Hematopoietic multipotent progenitor cell treated with erythropoietin and hydrocortisone succinate and interleukin-3 and kit ligand, for 6 days (in vitro differentiated cells): ENCODE measurements at places on chromosomes 2 and 18.

DNA sequence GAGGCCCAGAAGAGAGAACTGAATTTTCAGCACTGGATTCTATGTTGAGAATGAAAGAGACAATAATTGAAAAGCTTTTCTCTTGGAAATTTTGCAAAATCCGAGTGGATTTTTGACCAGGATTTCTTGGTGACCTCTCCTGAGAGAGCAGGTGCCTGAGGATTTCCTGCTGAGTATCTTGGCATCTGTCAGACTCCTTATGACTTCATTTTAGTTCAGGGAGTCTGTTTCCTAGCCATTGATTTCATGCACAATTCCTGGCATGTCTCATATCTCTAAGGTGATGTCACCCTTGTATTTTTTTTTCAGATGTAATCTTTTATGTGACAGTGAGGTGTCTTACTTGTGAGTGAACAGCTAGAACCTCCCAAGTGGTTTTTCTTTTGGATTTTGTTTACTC lies 195.9 kb downstream of the NEDD4L start:
- no peak for DNase-seq

DNA sequence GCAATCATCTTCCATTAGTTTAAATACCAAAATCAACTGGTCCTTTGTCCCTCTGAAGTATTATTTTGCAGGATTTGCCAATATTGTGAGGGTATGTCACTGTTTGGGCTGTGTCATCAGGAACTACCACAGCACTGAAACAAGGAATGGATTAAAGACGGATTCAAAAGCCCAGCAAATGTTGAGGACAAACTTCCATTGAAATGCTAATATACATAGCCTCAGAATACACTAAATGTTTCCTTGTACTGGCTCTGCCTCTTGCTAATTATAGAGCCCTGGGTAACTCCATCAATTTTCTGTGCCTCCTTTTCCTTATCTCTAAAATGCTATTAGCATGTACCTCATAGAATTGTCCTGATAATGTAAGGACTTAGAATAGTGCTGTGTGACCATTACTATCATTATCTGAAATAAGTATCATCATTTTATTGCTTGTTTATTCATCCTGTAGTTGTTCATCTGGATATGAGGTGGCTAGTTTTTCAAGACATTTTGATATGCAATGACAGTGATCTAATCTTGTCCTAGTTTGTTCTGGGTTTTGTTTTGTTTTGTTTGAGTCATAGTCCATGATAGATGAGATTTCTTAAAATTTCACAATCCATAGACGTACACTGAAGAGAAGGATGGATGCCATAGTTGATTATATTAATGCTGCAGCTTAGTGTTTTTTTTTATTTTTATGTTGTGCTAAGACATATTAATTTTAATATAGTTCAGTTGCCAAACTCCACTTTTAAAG lies 333.4 kb upstream of the KCNH7 start:
- no peak for DNase-seq

- no peak for DNase-seq
Observed at GRCh38 chr18:63887424-63887823, at the start of gene SERPINB2. SERPINB2 (plus strand) TSS chr18:63887705; CDS start chr18:63891445, 3,740 bp downstream.

DNA sequence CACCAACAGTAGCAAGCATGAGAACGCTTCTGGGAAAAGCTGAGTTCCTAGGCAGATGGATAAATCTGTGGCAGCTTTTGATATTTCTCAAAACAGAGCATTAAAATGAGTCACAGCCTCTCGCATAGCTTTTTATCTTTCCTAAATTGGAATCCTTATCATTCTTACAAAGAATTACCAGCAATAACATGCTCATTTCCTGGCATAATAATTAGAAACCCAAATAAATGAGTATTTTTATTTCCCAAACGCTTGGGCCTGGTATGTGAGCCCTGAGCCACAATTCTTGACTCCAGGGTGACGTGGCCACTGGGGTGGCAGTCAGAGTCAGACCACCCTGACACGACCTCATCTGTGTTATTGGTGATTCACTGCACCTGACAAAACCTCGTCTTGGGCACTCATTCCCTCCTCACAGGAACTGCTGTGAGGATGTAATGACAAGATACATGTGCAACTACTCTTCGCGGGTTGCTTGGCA lies 210.7 kb downstream of the ARL4C start:
- no peak for DNase-seq

DNA sequence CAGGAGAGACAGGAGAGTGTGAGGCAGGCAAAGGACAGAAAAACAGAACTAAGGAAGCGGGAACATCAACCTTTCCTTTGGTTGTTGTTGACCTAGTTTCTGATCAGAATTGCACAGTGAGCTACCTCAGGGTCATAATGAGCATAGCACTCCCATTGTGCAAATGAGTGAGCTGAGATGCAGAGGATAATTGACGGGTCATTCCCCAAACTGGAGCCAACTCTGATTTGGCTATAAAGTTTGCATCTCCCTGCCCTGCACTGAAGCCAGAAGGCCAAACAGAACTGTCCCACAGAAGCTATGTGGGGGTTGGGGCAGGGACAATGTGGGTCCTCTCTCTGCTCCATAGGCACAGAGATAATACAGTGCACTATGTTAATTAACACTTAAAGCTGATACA lies 105.6 kb upstream of the KLHL14 start:
- DNase-seq = no peak

GRCh38 chr18:37584952-37585695 lies 19.5 kb upstream of the CELF4 start:
- no peak for DNase-seq

- DNase-seq = no peak
Observed at GRCh38 chr2:238117199-238118154, 17.3 kb downstream of the ESPNL start.

DNA sequence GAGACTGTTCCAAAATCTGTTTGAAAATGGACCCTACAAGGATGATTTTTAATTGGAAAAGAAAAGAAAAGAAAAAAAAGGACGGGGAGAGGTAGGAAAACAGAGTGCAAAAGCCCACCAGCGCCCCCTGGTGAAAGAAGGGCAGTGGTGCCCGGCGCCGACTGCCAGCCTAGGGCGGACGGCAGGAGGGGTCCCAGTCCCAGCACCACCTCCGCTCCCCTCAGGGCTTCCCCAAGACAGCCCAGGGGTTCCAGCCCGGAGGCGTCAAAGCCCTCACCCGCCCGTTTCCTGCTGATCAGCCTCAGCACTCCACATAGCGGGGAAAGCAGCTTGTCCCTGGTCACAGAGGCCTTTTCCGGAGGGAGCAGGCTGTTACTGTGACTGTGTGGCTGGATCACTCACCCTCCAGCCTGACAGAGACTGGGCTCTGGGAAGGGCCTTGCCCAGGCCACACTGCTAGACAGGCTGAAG lies 213.9 kb downstream of the TFCP2L1 start:
- peak; percentile 75 for DNase-seq

GRCh38 chr18:26215247-26215970 lies 10.8 kb upstream of the TAF4B start:
- DNase-seq = no peak

DNA sequence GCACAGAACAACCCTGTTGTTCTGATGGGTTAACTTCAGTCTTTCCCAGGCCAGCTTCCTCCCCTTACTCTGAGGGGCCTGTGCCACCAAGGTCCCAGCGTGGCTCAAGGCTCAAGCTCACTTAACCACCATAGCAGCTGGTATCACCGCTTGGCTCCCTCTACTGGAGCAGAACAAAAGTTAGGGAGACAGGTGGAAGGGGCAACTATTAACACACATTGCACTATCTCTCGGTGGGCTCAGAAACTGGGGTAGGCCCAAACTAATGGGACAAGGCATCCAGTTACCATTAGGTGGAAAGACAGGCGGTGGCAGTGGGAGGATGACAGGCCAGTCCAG lies 88.7 kb upstream of the ATL2 start:
- DNase-seq = peak; percentile 78

DNA sequence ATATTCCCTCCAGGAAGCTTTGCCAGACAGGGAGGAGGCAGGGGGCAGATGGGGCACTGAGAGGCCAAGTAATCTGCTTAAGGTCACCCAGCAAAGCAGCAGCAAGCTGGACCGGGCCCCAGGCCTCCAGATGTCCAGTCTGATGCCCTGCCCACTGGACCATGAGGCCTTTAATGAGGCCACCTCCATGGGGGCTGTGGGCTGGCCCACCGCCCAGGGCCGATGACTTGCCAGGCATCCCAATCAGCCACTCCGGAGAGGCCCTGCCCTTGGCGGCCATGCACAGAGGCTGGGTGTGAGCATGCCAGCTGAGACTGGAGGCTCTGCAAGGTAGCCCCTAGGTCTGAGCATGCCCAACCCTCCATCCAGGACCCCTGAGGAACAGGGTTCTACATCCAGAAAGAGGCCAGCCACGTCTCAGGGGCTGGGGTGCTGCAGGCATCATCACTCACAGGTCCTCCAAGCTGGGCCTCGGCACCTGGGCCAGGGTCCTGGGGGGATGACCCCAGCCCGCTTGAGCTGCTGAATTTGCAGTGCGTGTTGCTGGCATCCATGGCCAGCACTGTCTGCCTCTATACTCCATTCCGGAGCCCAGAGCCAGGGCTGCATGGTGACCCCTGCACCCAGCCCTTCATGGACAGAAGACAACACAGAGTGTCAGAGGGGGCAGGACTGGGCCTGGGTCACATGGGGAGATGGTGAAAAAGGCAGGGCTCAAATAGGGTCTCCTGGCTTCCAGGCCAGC lies 164.2 kb downstream of the INHBB start:
- DNase-seq = no peak

GRCh38 chr2:61426267-61426897 lies 44.5 kb downstream of the USP34 start:
- peak; percentile 90 for DNase-seq

DNA sequence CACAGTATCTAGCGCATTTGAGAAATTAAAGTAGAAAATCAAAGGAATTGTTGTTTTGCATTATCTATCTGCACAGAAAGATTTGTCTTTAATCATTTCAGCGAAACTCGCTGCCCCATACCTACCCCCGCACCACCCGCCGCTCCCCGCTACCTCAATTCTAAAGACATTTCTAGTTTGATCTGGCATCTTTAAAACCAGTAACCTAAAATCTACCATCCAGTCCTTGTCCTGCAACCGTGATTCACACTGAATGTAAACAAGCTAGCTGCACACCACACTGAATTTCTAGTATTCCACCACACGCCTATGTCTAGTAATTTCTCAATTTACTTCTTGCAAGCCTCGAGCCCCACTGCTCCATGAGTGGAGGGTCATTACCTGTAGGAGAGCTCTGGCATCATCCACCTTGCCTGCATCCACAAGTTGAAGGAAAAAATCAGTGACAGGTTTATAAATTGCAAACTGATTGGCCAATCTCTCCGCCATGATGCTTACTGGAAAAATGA lies 60.1 kb downstream of the ABCG8 start:
- DNase-seq = no peak

DNA sequence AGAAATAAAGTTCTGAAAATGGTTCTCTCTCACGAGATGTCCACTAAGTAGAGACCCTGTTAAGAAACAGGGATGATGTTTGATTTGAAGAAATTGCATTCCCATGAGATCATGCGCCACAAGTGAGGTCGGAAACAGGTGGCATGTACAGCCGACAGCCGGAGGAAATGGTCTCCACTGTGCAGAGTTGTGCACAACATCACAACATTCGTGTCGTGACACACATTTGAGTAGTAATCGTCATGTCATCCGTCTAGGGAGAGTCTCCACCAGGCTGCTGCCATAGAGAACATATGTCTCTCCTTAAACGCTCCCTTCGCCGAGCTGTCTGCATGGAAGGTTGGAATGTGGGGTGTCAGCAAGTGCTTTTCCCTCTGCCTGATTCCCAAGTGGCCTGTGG lies 84.7 kb downstream of the ASAP2 start:
- no peak for DNase-seq

DNA sequence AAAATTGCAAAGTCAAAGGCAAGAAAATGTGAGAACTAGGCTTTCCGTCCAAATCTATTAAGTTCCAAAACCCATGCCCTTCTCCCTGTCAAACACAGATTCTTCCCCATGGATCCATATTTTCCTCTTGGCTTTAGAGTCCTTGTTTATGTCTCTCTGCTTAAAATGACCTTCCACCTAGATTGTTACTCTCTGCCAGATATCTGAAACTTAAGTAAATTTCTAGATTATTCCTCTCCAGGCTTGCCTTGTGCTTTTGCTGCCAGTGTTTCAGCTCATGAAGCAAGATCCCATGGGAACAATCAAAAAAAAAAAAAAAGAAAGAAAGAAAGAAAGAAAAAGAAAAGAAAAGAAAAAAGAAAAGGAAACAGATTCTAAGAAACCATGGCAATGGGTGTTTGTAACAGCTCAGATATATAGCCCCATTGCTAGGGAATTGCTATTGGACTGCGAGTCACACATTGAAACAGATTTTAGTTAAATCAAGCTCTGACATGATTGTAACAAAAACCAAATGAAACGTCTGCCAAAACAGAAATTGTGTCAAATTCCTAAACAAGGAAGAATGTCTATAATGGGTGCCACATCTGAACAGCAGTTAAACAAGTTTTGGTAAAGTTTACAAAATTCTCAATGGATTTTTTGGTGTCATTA lies 660.7 kb upstream of the CNTNAP5 start:
- DNase-seq = no peak

DNA sequence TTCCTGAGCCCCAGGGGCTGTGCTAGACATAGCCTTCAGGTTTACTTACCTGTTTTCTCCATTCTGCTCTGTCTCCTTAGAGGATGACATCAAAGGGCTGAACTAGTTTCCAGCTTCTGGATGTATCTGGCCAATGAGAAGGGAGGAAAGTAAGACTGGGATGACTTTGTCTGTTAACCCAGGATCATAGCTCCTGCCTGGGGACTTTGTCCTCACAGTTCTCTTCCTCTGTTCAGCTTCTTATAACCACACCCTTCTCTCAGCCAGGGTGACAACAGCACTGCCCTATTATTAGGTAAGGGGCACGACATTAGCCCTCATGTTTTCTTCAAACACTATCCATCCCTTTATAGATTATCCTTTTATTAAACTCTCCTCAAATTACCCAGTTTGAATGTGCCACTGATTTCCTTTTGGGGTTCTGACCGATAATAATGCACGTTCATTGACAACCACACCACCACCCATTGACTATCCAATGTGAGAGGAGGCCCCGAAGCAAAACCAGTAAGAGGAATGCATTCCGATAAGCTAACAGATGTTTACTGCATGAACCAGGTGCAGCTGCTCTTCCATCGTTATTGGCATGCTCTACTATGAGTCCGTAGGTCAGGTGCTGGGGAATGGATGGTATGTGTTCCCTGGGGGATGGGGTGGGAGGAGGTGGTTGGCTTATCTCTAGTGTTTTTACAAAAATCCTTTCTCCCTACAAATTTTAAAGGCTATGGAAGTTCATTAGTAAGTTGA lies 23.5 kb downstream of the TSN start:
- DNase-seq = no peak

DNA sequence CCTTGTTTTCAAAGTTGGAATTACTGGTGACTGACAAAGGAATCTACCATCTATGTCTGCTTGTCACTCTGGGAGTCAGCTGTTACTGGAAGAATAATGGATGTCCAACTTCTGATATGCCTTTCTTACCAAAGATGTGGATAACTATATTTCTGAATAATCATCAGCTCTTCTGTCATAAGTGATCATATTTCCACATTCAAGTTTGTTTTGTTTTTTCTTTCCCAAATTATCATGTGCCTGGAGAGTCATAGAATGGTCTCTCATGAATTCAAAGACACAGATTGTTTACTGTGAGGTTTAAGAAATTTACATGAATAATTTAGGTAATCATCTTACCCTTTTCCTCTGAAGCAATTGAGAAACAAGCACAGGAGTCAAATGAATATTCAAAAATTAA lies 986.7 kb upstream of the CDH2 start:
- no peak for DNase-seq

GRCh38 chr2:75166491-75166890 lies 32.8 kb downstream of the TACR1 start:
- DNase-seq = no peak
